H1 (cell line): ENCODE measurements at places on chromosomes 1 and 21. TPM values are rescaled to one million over a fixed set of nuclear protein-coding genes. Genes with fewer than 3 reads are reported as not detected.

The NCMAP gene
- total RNA-seq: 0.21 and 0.39 TPM in 2 replicates

The PTPN14 gene
- total RNA-seq: 77.4 and 93.6 TPM in 2 replicates

DNA sequence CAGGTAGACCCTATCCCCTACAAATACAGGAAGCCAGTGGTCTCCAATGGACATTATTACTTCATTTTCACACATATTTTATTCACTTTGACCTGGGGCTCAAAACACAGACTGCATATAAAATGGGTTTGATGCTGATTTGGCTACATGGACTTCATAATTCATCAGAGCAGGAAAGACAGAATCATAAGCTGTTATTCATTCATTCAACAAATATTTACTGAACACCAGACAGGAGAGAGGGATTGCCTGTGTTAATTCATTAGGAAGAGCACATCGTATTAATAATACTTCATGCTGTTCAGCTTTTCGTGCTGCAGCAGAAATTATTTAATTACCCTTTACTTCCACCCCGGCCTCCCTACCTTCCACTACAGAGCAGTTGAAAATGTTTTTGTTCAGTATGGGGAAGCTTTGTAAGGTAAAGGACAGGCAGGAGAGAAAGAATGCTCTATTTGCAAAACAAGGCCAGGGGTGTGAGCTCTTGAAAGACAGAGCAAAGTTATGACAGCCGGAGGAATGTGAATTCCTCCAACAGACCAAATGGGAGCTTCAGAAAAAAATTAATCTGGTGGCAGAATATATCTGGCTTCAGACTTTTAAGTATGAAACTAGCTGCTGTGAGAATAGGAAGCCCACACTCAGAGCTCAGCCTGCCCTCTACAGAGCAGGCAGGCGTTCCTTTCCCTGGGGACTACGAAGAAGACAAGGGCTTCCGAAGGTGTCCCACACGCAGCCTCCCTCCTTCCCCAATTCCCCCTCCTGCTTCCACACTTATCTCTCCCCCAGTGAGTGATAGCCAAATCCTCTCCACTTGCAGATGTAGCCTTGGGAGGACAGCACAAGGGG, 58.0 kb downstream of the MDM4 start:
- H3K4me3 ChIP-seq: peak overlapping the region; percentile 30; the same call in 1 of the 2 replicates
- DNase-seq: no peak
- H3K27ac ChIP-seq: no peak overlapping the region
- H3K36me3 ChIP-seq: no peaks in the 10 kb centered on the region

DNA sequence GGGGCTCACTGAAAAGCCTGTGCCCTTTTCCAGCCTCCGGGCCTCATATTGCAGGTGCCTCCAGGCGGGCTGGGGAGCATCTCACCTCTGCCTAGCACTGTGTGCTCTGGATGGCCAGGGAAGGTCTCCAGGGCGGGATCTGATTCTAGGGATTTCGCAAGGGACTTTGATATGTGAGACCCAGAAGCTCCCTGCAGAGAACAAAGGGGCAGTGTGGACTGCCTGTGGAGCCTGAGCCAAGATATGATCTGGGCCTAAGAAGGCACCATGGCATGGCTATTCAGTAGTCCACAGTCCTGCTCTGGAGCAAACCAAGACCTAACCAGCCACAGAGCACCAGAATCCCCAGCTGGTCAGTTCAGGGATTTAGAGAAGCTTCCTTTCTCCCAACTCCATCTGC, 157.2 kb downstream of the ST6GALNAC5 start:
- no peaks in the 10 kb centered on the region for H3K36me3 ChIP-seq
- no peaks in the 10 kb centered on the region for H3K4me1 ChIP-seq
- H3K27ac ChIP-seq: no peak overlapping the region
- H3K4me3 ChIP-seq: no peak overlapping the region

DNA sequence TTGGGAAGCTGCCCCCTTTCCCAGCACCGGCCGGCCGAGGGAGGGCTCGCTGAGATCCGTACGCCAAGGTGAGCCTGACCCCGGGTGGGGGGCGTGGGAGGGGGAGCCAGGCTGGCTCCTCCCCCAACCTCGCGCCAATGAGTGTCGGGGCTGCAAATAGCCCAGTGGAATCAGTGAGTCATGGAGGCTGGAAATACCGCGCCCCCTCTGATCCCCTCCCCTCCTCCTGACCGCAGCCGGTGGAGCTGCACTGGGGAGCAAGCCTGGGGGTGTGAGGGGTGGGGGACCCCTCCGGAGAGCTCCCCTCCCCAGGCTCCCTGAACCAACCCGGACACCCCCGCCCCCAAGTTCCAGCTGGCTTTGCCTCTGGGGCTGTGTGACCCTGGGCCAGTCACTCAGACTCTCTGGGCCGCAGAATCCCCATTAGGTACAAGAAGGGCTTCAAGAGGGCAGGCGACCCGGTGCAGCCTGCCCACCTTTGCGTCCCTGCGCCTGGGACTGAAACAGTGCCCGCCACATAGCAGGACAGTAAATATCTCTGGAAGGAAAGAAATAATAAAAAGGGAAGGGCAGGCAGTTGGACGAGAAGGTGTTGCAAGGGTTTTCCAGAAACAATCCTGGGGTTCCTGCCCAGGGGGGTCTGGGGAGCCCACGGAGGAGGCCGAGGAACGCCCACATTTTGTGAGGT, 4.5 kb downstream of the HSPB7 start:
- no peaks in the 10 kb centered on the region for H3K27me3 ChIP-seq
- peak overlapping the region; percentile 74; the same call in 1 of the 2 replicates for H3K27ac ChIP-seq
- H3K4me3 ChIP-seq: peak overlapping the region; percentile 24
- peak; percentile 84 for DNase-seq
- H3K4me1 ChIP-seq: peaks cover 34% of the 10 kb centered on the region

DNA sequence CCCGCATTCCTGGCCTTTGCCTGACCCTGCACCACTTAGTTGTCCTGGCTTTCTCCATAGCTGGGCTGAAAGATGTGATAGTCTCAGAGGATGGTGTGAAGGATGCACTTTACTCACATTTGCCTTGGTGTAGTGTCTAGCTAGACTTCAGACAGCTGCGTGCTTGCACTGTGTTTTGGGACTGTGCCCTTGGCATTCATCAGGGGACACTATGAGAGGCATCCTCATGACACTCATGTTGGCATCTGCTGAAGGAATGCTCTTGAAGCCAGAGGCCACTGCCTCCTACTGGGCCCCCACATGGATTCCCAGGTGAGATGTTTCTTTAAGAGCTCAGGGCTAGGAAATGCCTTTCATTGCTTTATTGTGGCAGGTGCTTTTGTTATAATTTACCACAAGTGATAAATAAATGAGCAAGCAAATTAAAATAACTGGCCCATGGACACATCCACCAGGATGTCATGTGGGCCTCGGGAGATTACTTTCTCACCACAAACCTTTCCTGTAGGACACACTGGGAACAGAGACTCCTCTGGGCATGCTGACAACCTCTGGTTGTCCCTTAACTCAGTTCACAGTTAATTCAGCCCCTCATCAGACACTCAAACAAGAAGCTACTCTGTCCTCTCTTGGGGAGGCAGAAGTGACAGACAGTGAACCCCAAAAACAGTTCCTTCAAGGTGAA, 99.4 kb upstream of the SPATA6 start:
- no peak for DNase-seq
- no peaks in the 10 kb centered on the region for H3K4me1 ChIP-seq
- no peak overlapping the region for H3K27ac ChIP-seq
- H3K4me3 ChIP-seq: no peak overlapping the region

DNA sequence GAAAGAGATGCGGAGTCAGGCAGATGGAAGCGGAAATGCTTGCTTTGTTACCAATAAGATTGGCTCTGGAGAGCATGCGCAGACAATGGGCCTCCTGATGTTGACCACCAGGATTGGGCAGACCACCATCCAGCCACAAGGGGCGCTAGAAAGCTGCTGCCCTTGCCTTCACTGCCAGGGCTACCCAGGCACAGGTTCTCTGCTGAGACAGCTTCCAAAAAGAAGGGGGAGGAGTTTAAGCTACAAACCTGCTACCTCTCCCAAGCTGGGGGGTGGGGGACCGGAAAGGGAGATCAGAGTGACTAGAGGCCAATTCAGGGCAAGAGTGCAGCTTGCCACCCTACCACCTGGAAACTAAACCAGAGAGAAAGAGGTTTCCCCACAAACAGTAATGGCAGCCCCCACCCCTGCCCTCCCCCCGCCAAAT, 369.7 kb downstream of the RRAGC start:
- DNase-seq: peak; percentile 98
- no peak overlapping the region for H3K4me3 ChIP-seq
- no peaks in the 10 kb centered on the region; the same call in 1 of the 2 replicates for H3K27me3 ChIP-seq
- no peaks in the 10 kb centered on the region for H3K36me3 ChIP-seq

DNA sequence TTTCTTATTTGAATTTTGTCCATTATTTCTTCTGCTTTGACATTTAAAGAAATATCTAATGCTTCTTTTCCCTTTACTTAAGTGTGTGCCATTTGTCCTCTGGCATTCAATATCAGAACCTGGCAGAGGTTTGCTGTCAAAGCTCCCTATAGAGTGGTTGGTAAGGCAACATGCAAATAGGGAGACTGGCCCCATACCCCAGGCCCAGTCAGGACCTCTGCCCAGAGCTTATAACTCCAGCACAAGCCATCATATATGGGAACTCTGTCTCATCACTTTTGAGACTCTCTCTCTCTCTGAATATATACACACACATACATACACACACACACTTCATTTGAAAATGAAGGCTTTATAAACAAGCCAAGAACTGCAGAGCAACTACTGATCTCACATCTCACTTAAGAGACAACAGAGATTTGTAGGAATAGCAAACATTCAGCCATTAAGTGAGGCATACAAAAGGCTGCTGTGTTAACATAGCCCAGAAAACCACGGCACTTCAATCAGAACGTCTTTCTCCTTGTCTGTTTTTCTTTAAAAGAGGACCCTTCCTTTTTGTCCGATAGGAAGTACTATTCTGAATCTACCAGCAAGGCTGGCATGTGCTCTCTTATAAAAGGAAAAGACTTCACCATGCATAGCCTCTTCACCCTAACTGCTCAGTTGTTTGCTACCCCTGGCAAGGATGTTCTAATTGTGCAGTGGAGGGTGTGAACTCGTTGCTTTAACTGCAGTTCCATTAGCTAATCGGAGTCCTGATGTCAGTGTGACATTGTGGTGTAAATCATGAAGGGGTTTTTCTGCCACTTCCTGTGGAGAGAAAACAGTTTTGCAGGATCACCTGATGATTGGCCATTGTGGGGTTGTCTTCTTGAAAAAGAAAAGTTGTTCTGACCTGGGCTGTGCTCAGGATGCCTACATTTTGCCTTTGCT, 101.7 kb downstream of the NR5A2 start:
- no peaks in the 10 kb centered on the region for H3K27me3 ChIP-seq
- no peak for DNase-seq
- no peaks in the 10 kb centered on the region; the same call in 1 of the 2 replicates for H3K4me1 ChIP-seq
- H3K27ac ChIP-seq: no peak overlapping the region; the same call in 1 of the 2 replicates
- H3K36me3 ChIP-seq: no peaks in the 10 kb centered on the region

GRCh38 chr1:55204997-55205396, 10.2 kb downstream of the USP24 start:
- peaks cover 3% of the 10 kb centered on the region; the same call in 1 of the 2 replicates for H3K4me1 ChIP-seq
- H3K4me3 ChIP-seq: no peak overlapping the region
- H3K36me3 ChIP-seq: no peaks in the 10 kb centered on the region; the same call in 1 of the 2 replicates
- DNase-seq: no peak

GRCh38 chr1:238674316-238674715, 712.1 kb upstream of the CHRM3 start:
- no peak for DNase-seq
- no peaks in the 10 kb centered on the region for H3K4me1 ChIP-seq
- no peak overlapping the region for H3K4me3 ChIP-seq
- H3K36me3 ChIP-seq: no peaks in the 10 kb centered on the region

- no peak overlapping the region for H3K4me3 ChIP-seq
- no peak overlapping the region for H3K27ac ChIP-seq
- no peaks in the 10 kb centered on the region for H3K27me3 ChIP-seq
- H3K36me3 ChIP-seq: no peaks in the 10 kb centered on the region
- H3K4me1 ChIP-seq: no peaks in the 10 kb centered on the region
- no peak for DNase-seq
Observed at GRCh38 chr1:96346719-96347118, 374.9 kb upstream of the PTBP2 start.

DNA sequence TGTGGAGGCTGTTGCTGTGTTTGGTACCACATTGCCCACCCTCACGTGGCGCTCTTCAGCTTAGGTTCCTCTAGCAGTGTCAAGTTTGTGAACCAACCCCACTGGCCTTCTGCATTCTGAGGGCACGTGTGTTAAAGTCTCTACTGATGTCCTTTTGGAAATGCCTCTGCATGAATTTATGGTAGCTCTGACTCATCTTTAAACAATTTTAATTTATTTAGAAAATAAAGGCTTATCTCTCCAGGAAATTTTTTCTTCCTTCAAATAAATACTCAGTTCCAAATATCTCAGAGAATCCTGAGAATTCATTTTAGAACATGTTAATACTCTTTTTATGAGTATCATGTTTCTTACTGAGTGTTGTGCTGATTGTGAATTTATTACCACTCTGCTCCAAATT, 5.5 kb downstream of the CD1D start:
- peaks cover 3% of the 10 kb centered on the region; the same call in 1 of the 2 replicates for H3K4me1 ChIP-seq
- H3K27me3 ChIP-seq: peaks cover 28% of the 10 kb centered on the region
- H3K4me3 ChIP-seq: no peak overlapping the region
- no peak overlapping the region for H3K27ac ChIP-seq
- DNase-seq: no peak
- no peaks in the 10 kb centered on the region for H3K36me3 ChIP-seq

DNA sequence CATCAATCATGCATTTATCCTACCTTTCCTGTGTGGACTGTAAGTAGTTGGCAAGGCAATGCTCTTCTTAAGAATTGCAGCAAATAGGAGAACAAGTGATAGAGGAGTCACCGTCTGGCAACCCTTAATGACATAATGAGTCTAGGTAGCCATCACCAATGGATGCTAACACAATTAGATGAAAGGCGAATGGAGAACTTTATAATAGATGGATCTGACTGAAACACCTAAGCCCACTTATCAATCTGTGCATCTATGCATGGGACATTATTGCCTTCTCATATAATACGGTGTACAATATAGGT, 18.9 kb upstream of the CAPN8 start:
- no peak overlapping the region for H3K27ac ChIP-seq
- no peak overlapping the region for H3K4me3 ChIP-seq
- no peaks in the 10 kb centered on the region for H3K36me3 ChIP-seq
- no peak for DNase-seq
- H3K27me3 ChIP-seq: no peaks in the 10 kb centered on the region

DNA sequence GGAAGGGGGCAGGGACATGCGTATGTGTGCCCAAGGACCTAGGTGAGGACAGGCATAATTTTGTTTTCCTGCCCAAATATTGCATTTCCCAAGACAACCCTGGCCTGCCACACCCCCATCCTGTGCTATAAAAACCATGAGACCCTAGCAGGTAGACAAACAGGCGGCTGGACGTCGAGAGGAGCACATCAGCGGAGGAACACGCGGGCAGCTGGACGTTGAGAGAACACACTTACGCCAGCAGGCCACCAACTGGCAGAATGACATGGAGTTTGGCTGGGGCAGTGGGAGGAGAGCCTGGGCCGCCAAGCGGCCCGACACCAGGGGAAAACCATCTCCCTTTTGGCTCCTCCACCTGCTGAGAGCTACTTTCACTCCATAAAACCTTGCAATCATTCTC, 3.0 kb upstream of the FGGY start:
- DNase-seq: no peak
- H3K4me1 ChIP-seq: peaks cover 5% of the 10 kb centered on the region; the same call in 1 of the 2 replicates
- no peaks in the 10 kb centered on the region for H3K27me3 ChIP-seq
- H3K27ac ChIP-seq: no peak overlapping the region
